ENCODE measurements at places on chromosomes 3 and 15.

- no peak for DNase-seq
Measured at GRCh38 chr3:4140921-4141320, 162.2 kb upstream of the SETMAR start.

DNA sequence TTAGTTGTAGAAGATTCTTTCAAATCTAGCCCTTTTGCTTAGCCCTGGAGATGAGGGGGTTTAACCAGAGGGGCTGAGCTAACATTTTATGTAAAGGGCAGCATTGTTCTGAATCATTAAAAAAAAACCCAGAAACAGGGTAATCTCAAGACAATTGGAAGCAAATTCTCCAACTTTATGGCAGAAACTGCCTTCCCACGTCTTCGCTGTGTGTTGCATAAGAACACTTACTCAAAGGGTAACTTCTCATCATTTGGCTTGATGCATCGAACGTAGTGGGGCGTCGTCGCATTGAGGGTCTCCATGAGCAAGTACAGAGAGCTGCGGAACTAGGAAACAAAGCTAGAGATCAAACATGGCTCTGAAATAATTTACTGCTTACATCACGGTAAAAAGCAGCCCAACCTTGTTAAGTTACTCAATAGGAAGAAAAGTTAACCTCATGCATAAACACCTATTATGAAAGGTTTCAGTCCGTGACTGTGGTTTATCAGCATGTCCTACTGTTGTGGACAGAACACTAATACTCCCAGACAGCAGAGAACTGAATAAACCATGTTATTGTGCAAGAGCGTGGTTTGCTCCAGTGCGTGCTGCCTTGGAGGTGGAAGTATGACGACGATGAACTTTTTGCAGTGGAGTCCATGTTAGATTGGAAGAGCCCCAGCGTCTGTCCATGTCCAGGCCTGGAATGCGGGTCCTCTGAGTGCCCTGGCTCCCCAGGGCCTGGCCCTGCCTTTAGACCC lies 48.7 kb downstream of the MYO5C start:
- DNase-seq: no peak

GRCh38 chr3:25594007-25594502 lies 70.7 kb downstream of the TOP2B start:
- no peak for DNase-seq

GRCh38 chr15:77649017-77649416 lies 16.3 kb upstream of the LINGO1 start:
- no peak for DNase-seq

DNA sequence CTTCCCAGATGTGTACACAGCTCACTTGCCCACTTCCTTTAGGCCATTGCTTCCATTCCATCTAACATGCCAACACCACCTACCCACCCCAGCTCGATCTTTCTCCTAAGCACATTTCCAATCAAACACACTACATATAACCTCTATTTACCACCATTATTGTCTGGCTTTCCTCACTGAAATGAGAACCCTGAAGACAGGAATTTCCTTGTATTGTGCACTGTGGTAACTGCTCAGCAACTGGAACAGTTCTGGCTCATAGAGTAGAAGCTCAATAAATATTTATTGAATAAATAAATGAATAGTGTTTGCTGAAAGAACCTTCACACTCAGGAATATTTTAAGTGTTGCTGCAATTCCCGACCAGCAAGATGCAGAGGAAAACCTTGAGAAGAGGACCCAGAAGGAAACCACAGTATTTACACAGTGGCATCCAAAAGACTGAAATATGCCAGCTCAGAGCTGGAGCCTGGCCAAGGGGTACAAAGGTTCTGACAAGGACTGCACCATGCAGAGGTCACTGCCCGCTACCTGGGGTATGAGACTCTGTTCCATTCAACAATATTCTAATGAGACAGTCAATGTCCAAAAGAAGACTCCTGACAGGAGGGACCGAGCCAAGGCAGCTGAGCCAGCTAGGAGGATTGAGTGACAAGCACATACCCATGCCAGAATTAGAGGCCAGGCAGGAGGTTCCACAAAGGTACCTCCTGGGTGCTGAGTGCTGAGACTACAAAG lies 168.8 kb downstream of the NUP210 start:
- no peak for DNase-seq

DNA sequence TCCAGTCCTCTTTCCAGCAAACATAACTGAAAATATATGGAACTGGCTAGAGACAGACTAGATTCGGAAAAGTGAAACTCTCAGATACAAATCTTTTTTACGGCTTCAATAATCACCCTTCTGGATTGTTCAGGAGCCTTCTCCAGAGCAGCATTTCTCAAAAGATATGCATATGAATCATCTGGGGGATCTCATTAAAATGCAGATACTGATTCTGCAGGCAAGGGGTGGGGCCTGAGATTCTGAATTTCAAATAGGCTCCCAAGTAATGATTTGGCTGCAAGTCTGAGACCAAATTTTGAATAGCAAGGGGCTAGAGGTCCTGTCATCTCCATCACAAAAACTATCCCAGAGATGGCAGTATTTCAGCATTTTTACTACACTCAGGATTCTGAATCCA lies 165.4 kb downstream of the CTNNB1 start:
- no peak for DNase-seq

DNA sequence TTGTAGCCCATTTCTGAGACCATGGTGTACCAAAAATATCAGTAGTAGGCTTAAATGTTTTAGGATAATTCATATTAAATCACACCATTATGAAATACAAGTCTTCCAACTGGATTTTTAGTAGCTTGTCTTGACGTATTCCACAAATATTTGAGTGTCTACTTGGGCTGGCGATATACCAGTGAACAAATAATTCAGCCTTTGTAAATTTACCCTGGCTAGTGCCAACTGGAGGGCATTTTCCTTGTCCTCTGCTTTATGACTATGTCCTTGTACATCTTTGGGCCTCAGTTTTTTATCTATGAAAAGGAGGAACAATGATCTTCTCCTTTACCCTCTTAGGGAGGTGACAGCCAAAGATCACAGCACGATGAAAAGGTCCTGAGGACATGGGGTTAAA lies 114.8 kb downstream of the FRMD4B start:
- no peak for DNase-seq

- DNase-seq: no peak
Measured at GRCh38 chr3:66029014-66029413, 9.7 kb downstream of the MAGI1 start.

- DNase-seq: no peak
Measured at GRCh38 chr3:68764554-68764953, 167.8 kb downstream of the TAFA4 start.

GRCh38 chr3:160986069-160986468 lies 119.1 kb downstream of the B3GALNT1 start:
- DNase-seq: no peak

DNA sequence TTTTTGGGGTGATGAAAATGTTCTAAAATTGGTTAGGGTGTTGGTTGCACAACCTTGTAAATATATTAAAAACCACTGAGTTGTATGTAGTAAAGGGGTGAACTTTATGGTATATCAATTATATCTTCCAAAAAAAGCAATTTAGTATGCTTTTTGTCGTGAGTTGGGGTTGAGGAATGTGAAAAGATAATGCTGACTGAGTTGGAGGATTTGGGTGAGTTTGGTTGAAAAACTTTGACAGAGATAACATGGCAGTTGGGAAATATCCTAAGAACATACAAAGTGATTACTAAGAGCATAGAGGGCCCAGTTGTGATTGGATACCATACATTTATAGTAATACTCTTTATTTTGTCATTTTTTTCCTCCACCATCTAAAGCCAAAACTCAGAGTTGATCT lies 33.6 kb downstream of the HMG20A start:
- DNase-seq: no peak

DNA sequence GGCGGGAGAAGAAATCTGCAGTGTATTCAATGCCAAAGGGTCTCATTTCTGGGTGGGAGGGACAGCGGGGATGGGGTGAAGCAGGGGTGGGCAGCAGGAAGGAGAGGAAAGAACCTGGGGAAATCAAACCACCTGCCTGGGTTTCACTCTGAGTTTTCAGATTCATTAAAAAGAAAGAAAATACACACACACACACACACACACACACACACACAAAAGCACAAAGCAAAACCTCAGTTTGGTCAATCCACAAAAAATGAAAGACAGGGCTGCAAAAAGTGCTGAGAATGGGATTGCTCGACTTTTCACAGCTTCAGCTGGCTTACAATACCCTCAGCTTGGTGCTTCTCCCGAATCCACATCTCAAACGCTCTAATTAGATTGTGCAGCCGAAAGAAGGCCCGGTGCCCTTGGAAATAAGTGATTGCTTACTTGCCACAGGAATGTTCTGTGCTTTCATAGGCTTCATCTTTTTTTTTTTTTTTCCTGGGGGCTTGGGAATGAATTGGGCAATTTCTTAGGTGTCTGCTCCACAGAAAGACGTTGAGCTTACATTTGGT lies 370.5 kb downstream of the RORA start:
- DNase-seq: no peak

DNA sequence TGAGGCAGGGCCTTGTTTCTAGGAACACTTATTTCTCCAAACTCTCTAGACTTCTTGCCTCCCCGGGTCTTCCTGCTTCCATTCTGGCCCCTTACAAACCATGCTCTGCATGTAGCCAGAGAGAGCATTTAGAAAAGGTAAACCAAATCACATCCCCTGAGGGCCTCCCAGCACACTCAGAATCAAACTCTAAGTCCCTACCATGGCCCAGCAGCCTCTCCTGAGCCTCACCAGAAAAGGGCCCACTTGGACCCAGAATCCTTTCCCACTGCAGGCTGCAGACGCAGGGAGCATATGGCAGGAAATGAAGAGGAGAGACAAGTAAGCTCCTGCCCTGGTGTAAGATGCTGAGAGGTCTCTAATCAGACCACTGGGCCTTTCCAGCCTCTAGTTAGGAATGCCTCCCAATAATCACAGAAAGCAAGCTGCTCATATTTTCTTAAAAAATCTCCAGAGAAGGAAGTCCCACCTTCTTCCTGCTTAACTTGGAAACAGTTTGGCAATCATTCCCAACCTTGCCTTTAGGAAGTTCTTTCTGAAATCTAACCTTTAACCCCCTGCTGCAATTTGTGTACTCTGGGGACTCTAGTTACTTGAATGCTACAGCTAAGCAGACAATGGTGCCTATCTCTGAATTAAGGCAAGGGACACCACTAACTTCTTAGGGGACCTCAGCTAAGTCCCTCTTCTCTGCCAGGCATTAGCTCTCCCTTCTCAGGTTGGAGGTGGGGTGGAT lies 4.2 kb downstream of the AMOTL2 start:
- DNase-seq: no peak

DNA sequence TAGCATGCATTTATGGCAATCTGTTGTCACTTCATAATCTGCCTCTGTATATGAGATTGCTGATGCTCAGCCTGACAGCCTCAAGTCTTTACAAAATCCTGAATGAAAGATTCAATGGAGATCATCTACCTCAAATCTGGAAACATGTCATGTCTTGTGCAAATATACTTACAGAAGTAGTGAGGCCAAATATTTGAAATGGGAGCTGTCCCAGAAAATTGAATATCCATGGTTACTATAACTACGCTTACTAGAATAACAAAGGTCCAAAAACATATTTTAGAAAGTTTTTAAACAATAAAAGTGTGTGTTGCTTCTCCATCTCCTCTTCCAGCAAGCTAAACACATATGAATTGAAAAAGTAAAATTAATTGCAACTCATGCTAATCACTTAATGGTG lies 133.2 kb upstream of the DPH6 start:
- DNase-seq: no peak

DNA sequence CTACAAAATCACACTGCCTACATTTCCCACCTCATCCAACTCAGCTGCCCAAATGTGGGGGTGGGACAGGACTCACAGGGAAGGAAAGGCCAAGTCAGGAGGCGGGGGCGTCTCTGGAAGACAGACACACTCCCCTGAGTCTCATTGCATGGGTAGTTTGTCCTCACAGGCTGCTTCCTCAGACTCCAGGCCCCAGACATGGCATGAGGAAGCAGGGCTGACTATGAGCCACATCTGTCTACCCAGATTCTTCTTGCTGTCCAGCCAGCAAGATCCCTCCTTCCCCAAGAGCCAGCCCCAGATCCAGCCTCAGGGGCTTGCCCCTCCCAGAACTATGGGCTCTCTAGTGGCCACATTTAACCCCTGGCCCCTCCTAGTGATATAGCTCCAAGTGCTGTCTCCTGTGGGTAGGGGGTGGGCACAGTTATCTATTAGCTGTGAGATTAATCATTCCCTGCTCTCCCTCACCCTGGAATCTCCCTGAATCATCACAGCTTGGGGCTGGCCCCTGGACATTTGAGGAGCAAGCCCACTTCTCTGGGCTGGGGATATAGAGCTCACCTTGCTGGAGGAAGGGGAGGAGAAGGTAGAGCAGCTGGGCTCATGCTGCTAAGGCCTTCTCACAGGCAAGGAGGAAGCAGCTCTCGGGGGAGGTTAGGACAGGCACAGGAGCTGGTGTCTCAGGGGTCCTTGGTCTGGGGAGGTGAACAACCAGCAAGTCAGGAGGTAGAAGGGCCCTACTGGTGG lies 2.1 kb upstream of the CCDC33 start:
- no peak for DNase-seq

DNA sequence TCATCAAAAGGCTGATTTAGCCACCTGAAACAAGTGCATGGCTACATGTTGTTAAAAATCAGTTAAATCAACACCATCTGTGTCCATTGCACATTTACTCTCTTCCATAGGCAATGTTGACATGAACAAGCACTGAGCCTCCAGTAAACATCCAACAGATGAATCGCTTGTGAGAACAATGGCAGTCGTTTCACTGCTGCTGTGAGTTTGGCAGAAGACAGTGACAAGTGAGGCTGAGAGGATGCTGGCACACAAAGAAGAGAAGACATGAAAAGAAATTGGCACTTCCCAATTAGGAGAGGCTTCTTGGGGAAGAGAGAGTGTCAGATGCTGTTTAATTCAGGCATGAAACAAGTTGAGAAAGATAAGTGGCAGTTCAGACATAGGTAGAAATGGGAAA lies 227.4 kb upstream of the STT3B start:
- no peak for DNase-seq

GRCh38 chr15:67820122-67820991 lies 5.0 kb upstream of the SKOR1 start:
- no peak for DNase-seq

- DNase-seq: no peak
Measured at GRCh38 chr3:190492966-190493365, 20.9 kb upstream of the IL1RAP start.

- DNase-seq: no peak
Measured at GRCh38 chr3:126157083-126157768, 23.2 kb downstream of the ALDH1L1 start.

- no peak for DNase-seq
Measured at GRCh38 chr15:36863570-36863969, 236.8 kb downstream of the MEIS2 start.

- DNase-seq: peak; percentile 85
Measured at GRCh38 chr15:41989573-41990242, 17.4 kb upstream of the EHD4 start.

- DNase-seq: no peak
Measured at GRCh38 chr3:29410220-29410619, 129.3 kb downstream of the RBMS3 start.

DNA sequence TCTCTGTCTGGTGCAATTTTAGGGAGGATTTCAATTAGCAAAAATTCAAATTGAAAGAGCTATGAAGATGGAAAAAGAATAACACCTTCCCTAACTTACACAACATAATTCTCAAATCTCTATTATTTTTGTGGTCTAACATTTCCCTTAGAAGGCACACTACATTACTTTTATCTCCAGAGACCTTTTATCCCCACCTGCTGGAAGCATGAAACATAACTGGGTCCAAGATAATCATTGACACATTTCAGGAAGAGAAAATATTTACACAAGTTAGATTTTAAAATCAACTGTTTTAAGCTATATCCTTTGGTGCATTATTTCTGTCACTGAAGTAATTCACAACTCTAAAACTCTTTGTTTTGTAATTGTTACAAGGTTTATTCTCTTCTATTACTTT lies 779.5 kb downstream of the ROBO1 start:
- no peak for DNase-seq

- DNase-seq: peak; percentile 54
Measured at GRCh38 chr3:106333911-106334618, 465.3 kb upstream of the CBLB start.

GRCh38 chr15:52794665-52795463 lies 4.7 kb upstream of the ONECUT1 start:
- no peak for DNase-seq

All from stimulated activated CD4-positive, alpha-beta T cell treated with anti-CD3 and anti-CD28 coated beads, Interleukin-15, amount 100 ng/mL, for 48 hours (primary cell).